ENCODE measurements at places on chromosomes 3 and 15.

- DNase-seq, result no peak
These were observed 1.2 kb upstream of the LRRC34 start for GRCh38 chr3:169813757-169814517.

DNA sequence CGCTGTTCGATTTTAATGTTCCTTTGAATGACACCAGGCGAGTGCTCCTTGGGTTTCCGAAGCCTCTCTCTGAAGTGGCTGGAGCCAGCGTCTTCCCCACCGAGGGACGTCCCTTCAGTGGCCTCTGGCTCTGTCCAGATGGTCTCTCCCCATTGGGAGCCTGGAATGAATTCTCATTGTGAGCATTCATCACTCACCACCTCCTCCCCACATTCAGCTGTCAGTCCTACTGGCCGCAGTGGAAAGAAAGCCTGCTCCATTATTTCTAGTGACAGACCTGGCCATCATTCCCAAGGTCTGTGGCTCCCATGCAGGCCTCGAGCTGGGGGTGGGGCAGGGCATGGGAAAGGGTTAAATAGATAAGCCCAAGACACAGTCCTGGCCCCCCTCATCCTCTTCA, 35.2 kb downstream of the ZNF710 start:
- no peak for DNase-seq

DNA sequence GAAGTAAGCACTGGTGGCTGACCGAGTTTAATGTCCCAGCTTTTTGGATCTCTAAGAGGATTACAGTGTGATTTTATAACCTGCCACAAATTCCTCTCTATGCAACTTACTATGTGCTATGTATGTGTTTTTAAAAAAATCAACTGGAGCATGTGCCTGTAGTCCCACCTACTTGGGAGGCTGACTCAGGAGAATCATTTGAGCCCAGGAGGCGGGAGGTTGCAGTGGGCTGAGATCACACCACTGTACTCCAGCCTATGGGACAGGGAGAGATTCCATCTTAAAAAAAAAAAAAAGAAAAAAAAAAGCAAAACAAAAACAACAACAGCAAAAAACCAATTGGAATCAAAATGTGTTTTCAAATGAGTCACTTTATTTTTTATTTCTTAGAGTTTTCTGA, 29.6 kb downstream of the DUT start:
- DNase-seq, result no peak

GRCh38 chr15:92625251-92625980, 30.2 kb downstream of the FAM174B start:
- DNase-seq, result peak; percentile 48

GRCh38 chr3:46908986-46909534, 31.5 kb downstream of the PTH1R start:
- no peak for DNase-seq

- DNase-seq, result no peak
These were observed 68.0 kb upstream of the TAMM41 start for GRCh38 chr3:11914651-11915050.

DNA sequence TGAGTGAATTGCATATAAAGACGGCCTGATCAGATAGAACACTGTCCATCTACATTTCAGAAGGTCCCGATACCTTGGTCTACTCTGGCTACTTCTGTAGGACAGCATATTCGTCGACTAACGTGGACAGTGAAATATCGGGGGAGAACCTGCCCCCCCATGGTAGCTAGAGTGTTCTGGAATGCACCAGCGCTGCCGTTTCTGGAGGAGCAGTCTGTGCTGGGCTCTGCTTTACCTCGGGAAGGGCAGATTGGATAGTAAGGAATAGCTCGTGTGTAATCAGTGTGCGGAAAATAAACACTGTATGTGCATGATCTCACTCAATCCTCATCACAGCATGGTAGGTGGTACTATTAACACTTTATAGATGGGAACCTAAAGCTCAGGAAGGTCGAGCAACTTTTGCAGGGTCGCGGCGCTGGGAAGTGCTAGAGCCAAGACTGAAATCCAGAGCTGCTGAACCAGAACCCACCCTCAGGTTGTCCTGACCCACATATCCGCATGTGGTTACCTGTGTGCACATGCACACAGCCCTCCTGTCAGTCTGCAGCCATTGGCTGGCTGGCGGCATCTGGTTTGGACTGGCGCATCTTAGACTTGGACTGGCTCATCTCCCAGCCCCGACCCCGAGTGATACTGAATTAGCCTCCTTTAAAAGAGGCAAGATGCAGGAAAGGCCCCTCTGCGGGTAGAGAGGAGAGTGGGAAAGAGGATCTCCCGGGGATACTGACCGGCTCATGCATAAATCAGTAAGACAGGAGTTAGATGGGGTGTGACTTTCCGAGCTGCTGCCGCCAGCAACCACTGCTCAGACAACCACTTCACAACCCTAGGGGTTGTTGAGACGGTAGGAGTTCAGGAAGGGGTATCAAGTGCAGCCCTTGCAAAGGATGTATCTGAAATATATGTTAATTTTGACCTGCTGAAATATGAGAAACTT, 155.0 kb upstream of the BHLHE40 start:
- no peak for DNase-seq

DNA sequence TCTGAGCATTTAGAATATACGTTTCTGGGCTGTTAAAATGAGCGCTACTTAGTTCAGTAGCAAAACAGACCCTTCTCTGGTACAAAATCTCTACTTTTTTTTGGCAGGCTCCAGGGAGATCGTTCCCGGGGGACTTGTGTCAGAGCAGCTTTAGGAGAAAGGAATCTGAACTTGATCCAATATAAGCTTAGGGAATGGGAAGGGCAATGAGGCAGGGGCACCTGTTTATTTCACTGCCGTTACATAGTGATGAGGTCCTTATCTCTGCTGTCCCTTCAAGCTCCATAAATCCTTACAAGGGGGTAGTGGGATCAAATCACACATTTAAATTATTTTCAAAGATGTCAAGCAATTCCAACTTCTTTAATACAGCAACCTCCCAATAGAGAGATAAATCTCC, 128.7 kb upstream of the BNIP2 start:
- no peak for DNase-seq

GRCh38 chr3:32454111-32454510, 48.5 kb downstream of the CMTM6 start:
- DNase-seq, result no peak

DNA sequence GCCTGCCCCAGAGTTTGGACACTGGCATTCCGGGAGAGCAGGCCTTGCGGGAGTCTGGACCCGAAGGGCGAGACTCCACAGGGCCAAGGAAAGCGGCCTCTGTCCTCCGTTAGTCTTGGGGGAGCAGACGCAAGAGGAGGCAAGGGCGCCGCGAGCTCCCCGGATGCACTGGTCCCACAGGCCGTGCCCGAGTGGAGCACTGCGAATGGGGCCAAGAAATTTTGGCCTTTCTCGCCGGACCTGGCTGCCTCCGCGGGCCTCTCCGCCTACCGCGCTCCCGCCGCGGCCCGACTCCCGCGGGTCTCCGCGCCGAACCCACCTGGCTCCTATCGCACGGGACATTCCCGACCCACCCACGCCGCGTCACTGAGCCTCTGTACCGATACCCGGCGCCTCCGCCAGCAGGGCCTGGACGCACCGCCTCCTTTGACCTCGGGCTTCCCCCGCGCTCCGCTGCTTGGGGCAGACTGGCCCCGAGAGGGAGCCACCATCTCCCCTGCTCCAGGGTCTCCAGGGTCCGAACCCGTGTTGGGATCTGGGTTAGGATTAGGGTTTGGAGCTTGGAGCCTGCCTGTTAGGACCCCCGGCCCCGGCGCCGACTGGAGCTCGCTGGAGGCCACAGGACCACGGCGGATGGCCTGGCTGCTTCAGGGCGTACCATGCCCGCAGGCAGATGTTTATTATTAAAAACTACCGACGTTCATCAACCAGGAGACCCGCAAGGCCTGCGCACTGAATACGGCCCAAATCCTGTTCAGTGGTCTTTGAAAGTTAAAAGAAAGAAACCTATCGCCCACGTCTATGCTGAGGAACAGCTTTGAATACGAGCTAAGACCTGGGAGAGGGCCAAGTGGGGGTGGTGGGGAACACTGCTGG, 11.7 kb downstream of the SHOX2 start:
- no peak for DNase-seq

GRCh38 chr15:68184616-68185480, 20.3 kb downstream of the CALML4 start:
- no peak for DNase-seq

GRCh38 chr3:62187022-62187431, 186.3 kb downstream of the FEZF2 start:
- no peak for DNase-seq

DNA sequence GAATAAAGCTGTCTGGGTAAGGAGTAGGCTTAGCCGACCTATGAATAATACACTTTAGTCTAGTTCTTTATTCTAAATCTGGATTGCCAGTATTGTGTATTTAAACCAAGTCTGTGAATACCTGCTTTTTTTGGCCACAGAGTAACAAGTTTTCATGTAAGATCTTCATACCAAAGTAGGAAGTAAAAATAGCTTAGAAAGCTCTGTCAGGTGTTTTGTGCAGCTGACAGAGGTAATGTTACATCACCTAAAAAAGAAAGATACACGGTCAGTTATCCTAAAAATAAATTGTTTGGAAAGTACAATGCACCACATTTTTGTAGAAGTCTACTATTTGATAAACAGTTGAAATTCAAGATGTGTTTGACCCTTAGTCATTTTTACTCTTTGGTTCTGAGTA, 16.5 kb downstream of the CALML4 start:
- no peak for DNase-seq

DNA sequence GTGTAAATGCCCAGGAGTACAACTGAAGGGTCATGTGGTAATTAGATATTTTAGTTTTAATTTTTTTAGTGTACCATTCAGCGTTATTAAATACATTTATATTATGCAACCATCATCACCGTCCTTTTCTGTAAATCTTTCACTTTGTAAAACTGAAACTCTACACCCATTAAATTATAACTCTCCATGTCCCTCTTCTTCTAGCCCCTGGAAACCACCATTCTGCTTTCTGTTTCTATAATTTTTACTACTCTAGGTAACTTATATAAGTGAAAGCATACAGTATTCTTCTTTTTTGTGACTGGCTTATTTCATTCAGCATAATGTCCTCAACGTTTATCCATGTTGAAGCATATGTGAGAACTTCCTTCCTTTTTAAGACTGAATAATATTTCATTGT, 48.1 kb downstream of the STXBP5L start:
- DNase-seq, result no peak

DNA sequence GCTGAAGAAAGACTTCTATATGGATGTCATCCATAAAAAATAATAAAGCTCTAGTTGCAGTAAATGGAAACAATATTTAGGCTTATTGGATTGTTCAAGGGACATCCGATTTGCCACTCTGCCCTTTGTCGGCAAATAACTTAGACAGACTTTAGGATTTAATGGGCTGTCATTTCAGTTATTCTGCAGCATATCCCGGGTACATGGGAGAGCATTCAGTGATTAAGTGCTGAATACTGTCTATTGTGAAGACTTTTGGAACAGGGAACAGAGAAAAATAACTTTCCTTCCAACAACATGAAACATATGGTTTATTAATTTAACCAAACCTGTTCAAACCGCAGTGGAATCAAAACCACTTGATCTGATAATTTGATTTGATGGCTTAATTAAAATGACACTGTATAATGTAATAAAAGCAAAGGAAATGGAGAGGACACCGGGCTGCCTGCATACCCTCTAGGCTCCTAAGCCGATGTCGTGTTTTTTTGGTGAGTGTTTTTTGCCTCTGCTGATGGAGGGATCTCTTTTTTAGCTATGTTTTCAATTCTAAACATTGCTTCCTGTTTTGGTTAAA, 199.3 kb downstream of the FEZF2 start:
- DNase-seq, result no peak

GRCh38 chr3:125107861-125108567, 52.2 kb upstream of the HEG1 start:
- DNase-seq, result peak; percentile 71

- DNase-seq, result no peak
These were observed 3.6 kb downstream of the LRRC57 start for GRCh38 chr15:42544853-42545629.

DNA sequence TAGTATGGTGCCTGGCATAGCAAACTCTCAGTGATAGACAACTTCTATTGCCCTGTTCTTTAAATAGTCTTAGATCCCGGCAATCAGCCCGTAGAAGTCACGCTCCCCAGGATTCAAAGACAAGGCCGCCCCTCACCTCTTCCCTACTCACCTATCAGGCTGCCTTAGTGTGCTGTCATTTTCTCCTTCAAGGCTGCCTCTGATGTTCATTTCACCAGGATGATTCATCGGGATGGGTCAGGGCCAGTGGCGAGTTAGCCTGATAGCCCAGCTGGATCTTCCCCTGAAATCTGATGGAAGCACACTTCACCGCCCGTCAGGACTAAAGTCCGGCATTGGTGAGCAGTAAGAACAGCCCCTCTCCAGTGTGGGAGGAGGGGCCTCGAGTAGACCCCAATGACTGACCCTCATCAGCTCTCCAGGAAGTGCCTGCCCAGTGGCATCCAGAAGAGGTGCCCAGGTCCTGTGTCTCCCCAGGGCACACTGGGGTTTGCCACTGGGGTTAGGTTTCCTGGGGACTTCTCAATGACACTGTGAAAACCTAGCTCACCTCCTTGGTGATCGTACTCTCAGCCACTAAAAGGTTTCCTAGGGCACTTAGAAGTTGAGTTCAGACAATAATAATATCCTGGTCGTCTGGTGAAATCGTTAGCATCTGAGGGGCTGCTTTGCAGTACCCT, 37.5 kb downstream of the TPM1 start:
- DNase-seq, result no peak

DNA sequence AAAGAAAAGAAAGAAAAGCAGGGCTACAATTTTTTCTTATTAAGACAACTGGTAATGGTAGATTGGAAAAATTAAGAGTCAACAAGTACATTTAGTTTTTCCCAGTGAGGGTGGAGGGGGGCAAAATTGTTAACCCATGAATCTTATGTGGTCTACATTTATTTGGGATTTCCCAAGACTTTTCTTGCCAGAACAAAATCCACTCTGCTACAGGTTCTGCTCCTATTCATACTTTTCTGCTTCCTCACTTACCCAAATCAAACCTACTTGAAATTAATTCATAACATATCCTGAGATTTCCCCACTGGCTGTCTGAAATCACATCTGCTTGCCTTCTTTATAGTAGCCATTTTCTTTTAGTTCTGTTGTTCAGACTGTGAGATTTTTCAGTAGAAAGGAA, 41.1 kb downstream of the VGLL3 start:
- peak; percentile 69 for DNase-seq

- DNase-seq, result peak; percentile 97
These were observed 95.7 kb upstream of the C3orf80 start for GRCh38 chr3:160129459-160130061.

DNA sequence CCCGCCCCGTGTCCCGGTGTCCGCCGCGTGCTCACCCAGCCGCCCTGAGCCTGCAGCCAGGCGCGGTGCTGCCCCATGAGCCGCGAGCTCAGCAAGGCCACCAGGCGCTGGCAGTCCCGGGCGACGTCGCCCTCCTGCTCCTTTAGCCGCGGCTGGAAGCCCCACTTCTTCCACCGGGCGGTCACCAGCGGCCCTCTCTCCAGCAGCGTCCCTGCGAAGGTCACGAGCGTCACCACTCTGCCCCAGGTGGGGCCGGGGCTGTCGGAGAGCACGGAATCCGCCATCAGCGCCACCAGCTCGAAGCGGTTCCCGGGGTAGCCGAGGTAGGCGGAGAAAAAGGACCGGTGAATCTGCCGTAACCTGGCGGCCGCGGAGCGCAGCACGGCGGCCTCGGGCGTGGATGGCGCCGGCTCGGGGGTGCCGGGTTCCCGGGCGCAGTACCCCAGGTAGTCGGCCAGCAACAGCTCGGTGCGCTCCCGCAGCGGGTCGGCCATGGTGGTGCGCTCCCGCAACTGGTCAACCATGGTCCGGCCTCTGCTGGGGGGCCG, 298 bp downstream of the BCL2L10 start:
- no peak for DNase-seq

GRCh38 chr15:82530606-82531379, 9.5 kb downstream of the RPS17 start:
- no peak for DNase-seq

GRCh38 chr3:176587089-176587488, 610.2 kb downstream of the TBL1XR1 start:
- no peak for DNase-seq
